ENCODE measurements at places on chromosomes 6 and 20. TPM values are rescaled to one million over a fixed set of nuclear protein-coding genes. Genes with fewer than 3 reads are reported as not detected.

Gene NMBR
- not detected for total RNA-seq

Gene C20orf204
- 0.67 TPM for total RNA-seq

Gene FAXC
- total RNA-seq: 0.73 TPM

Gene STX11
- total RNA-seq: 1.7 TPM

Gene ASCC3
- 28.6 TPM for total RNA-seq

Gene SMLR1
- not detected for total RNA-seq

Gene MOCS1
- total RNA-seq: 18.8 TPM

Gene TFAP2C
- 1.6 TPM for total RNA-seq

Gene KATNA1
- total RNA-seq: 11.1 TPM

Gene NKX2-4
- total RNA-seq: not detected

Gene CDSN
- not detected for total RNA-seq

Gene TSHZ2
- 1.7 TPM for total RNA-seq

Gene SLC22A7
- total RNA-seq: not detected

Gene MCCD1
- total RNA-seq: not detected

Gene ERVFRD-1
- 0.09 TPM for total RNA-seq

Gene SPATS1
- total RNA-seq: not detected

Gene PRSS16
- total RNA-seq: 23.2 TPM

Gene CTCFL
- total RNA-seq: not detected

Gene RAMACL
- total RNA-seq: 1.1 TPM

Gene SEMG1
- 0.21 TPM for total RNA-seq

Gene AGER
- total RNA-seq: 4.4 TPM

Gene EHMT2
- 30.5 TPM for total RNA-seq

Gene MLN
- total RNA-seq: not detected

Gene TAGAP
- total RNA-seq: 2.8 TPM

Gene HCRTR2
- total RNA-seq: not detected

Gene FOXQ1
- 0.27 TPM for total RNA-seq

Gene NHSL1
- total RNA-seq: 112 TPM

Gene CLDN20
- total RNA-seq: not detected

Gene SLC22A1
- total RNA-seq: 1.5 TPM

Gene ANGPT4
- not detected for total RNA-seq

Gene B3GALT4
- total RNA-seq: 40.3 TPM

Gene NCOA6
- 40.0 TPM for total RNA-seq

Gene COQ3
- 11.6 TPM for total RNA-seq

Gene RAB32
- 48.9 TPM for total RNA-seq

Gene EYA2
- total RNA-seq: 21.0 TPM

Gene ANKRD66
- total RNA-seq: not detected

Gene KCNK16
- not detected for total RNA-seq

Gene PRSS35
- total RNA-seq: not detected

Gene MBOAT1
- total RNA-seq: 72.6 TPM

Gene KIAA1586
- total RNA-seq: 5.1 TPM

Measured in left colon (tissue), 2 donors.